Lower lobe of right lung (tissue), 2 donors: ENCODE measurements at places on chromosomes 12 and 14. TPM values are rescaled to one million over a fixed set of nuclear protein-coding genes. Genes with fewer than 3 reads are reported as not detected.

- no peaks in the 10 kb centered on the region for H3K36me3 ChIP-seq
- H3K27me3 ChIP-seq = no peaks in the 10 kb centered on the region
Measured at GRCh38 chr12:75977952-75978671, 53.5 kb downstream of the PHLDA1 start.

DNA sequence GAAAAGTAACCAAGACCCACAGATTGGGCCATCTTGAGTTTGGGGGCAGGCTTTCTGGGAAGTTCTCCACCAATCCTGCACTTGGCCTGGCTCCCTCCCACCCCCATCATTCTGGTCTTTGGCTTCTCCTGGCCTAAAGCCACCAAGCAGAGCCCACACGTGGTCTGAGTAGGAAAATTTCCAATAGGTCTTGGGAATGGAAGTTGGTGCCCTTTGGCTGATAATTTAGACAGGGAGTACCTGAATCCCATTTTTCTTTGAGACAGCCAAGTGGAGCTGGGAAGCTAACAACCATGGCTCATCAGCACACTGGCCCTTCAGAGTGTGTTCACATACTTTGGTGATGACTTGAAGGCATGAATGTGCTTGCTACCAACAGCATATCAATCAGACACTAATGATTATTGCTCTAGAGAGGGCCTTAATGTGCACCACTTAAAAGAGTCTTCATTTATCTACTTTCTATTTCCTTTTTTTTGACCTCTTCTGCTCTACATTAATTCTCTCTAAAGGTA lies 156.0 kb downstream of the EGLN3 start:
- no peaks in the 10 kb centered on the region for H3K36me3 ChIP-seq
- DNase-seq = no peak
- H3K4me3 ChIP-seq = no peak overlapping the region
- peaks cover 9% of the 10 kb centered on the region for H3K4me1 ChIP-seq
- peaks cover 3% of the 10 kb centered on the region for H3K27me3 ChIP-seq

Gene MSRB3
- 47.3 TPM for total RNA-seq

GRCh38 chr12:84315926-84316325 lies 596.7 kb downstream of the SLC6A15 start:
- H3K27ac ChIP-seq = no peak overlapping the region
- H3K4me3 ChIP-seq = no peak overlapping the region
- H3K36me3 ChIP-seq = no peaks in the 10 kb centered on the region
- DNase-seq = no peak
- no peaks in the 10 kb centered on the region for H3K4me1 ChIP-seq

Gene RERG
- total RNA-seq = 9.0 TPM

Gene RAPGEF3
- total RNA-seq = 44.5 TPM
